ENCODE measurements at places on chromosomes 6 and 20.

DNA sequence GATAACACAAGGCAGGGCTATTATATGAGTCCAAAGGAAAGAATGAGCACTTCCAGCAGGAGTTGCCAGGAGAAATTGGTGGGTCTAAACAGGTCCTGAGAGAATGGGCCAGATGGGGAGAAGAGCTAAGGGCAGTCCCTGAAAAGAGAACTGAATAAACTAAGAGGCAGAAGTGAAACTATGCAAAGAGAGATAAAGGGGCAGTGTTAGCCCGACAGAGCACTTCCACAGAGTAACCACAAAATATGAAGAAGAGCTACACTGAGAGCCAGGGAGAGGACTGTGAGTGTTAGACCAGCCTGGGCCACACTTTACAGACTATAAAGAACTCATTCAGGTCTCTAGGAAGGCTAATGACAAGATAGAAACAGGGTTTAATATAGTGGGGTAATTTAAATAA, 43.8 kb downstream of the RALGAPA2 start:
- no peak for DNase-seq

- peak; percentile 61 for DNase-seq
Observed at GRCh38 chr20:62156592-62157386, 13.2 kb downstream of the SS18L1 start.

DNA sequence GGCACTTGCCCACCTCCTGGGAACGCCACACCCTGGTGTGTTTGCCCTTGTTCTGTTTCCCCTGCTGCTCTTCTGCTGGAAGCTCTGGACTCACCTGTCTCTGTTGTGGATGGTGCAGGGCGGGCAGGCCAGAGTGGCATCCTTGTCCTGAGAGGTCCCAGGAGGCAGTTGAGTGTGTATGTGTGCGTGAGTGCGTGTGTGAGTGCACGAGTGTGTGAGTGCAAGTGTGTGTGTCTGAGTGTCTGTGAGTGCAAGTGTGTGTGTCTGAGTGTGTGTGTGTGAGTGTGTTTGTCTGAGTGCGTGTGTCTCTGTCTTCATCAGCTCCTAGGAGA, 12.2 kb downstream of the IGF2R start:
- no peak for DNase-seq

- DNase-seq, result peak; percentile 28
Observed at GRCh38 chr6:5214570-5215052, 46.1 kb downstream of the LYRM4 start.
